ENCODE measurements at places on chromosomes 3 and 15.
A peak's percentile ranks its signal among the peaks of the same experiment; 100 is the strongest.

GRCh38 chr3:189225431-189225830 is 53.7 kb downstream of the TPRG1 start:
- DNase-seq, result no peak

GRCh38 chr15:38035701-38036100 is 101.3 kb downstream of the TMCO5A start:
- DNase-seq, result no peak

DNA sequence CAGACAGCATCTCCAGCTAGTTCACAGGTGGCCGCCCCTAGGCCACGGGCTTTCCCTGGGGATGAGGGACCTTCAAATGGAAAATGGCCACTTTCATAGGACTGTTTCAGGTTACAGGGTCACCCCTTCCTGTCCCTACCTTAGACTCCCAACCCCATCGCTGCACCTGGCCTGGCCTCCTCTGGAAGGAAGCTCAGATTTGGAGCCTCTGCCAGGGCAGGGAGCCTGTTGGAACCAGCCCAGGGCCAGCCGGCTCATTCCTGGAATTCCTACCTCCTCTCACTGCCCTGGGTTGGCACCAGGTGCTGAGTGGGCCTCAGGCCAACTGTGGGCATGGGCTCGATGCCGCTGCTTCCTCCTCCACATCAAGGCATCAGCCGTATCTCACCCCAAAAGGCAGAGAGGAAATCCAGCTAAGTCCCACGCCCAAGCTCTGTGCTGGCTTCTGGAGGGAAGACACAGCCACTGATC is 42.2 kb downstream of the KLHL25 start:
- no peak for DNase-seq

GRCh38 chr3:51389423-51390183 is 1.5 kb upstream of the RBM15B start:
- DNase-seq, result peak; percentile 50

DNA sequence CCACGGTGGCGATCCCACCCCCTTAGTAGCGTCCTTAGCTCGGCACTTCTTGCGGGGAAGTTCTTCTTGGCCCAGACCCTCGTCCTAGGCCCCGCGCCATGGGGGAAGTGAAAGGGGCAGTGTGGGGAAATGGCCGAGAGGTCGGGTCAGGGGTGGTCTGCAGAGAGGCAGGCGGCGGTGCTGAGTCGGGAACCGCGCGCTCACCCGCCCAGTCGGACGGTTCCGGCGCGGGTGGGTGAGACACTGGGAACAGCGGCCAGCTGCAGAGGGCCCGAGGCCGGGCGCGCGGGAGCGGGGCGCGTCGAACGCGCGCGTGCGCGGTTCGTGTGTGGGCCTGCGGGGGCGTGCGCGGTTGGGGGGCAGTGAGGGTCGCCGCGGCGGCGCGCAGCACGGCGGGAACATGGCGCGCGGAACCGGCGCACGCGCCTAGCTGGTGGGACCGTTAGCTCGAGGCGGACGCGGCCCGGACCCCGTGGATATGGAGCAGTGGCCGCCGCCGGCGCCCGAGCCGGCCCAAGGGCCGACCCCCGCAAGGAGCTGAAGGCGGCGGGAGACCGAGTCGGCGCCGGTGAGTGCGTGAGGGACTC is 246.9 kb downstream of the GOLGA6L6 start:
- DNase-seq, result no peak

DNA sequence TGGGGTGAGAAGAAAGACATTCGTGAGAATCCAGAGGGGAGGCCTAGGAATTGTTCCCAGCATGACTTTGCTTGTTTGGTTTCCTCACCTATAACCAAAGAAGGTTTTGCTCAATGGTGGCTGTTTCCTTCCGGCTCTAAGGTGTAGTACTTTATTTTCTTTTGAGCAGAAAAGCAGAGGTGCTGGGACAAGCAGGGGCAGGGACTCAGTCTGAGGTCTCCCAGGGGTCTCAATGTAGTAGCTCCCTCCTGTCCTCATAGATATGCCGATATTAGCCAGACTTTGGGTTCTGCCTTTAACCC is 41.6 kb downstream of the ZBTB38 start:
- DNase-seq, result no peak

DNA sequence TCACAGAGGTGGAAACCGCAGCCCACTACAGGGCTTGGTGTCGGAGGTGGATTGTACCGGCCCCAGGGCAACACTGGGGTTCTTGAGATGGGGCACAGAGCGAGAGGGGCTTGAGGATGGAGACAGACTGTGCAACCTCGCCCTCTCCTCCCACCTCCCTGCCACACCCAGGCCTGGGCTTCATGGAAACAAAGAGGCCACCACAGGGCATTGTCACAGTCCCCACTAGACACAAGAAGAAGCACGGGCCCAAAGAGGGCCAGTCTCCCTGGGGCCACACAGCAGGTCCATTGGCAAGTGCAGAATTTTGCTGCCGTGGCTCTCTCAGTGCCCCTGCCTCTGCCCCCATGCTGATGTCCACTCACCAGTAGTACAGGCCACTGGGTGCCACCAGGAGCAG is 4.1 kb upstream of the CALML4 start:
- DNase-seq, result no peak

GRCh38 chr3:90055666-90056065 is 948.2 kb downstream of the EPHA3 start:
- DNase-seq, result peak; percentile 10

GRCh38 chr15:92670621-92671020 is 15.0 kb upstream of the FAM174B start:
- no peak for DNase-seq

- DNase-seq, result no peak
Observed at GRCh38 chr3:9007928-9008327, 44.7 kb upstream of the RAD18 start.

DNA sequence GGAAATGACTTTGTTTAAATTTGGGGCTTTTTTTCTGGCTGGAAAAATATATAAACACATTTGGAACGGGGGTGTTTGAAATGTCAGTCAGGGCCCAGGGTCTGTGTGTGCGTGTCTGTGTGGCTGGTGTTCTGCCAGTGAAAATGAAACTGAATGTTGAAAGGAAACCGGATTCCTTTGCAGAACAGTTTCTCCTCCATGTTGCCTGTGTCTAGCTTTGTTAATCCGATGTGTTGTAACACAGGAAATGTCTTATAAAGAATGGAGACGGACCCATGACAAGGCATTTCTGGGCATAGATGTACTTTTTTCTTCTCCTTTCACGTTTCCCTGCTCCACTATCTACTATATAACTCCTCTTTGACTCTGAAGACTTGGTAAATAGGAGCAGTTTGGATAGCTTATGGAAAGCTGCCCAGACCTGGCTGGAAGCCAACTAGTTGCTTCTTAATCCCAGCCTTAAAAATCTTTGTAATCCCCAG is 2.8 kb downstream of the SQOR start:
- peak; percentile 98 for DNase-seq

DNA sequence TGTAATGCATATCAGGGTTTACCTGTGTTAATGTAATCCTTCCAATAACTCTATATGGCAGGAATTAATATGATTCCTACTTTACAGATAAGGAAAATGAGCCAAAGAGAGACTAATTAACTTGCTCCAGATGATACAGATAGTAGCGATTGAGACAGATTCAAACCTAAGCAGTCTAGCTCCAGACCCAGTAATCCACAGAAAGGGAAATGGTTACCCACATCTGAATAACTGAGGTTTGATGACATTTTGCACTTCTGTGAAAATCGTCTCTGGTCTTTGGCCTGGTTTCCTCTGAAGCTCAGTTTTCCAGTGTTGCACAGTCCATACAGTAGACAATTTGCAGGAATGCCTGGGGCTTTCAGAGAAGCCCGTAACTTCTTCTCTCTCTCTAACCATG is 177.1 kb upstream of the UMPS start:
- no peak for DNase-seq

GRCh38 chr15:66138892-66139590 is 114.5 kb downstream of the MEGF11 start:
- no peak for DNase-seq

DNA sequence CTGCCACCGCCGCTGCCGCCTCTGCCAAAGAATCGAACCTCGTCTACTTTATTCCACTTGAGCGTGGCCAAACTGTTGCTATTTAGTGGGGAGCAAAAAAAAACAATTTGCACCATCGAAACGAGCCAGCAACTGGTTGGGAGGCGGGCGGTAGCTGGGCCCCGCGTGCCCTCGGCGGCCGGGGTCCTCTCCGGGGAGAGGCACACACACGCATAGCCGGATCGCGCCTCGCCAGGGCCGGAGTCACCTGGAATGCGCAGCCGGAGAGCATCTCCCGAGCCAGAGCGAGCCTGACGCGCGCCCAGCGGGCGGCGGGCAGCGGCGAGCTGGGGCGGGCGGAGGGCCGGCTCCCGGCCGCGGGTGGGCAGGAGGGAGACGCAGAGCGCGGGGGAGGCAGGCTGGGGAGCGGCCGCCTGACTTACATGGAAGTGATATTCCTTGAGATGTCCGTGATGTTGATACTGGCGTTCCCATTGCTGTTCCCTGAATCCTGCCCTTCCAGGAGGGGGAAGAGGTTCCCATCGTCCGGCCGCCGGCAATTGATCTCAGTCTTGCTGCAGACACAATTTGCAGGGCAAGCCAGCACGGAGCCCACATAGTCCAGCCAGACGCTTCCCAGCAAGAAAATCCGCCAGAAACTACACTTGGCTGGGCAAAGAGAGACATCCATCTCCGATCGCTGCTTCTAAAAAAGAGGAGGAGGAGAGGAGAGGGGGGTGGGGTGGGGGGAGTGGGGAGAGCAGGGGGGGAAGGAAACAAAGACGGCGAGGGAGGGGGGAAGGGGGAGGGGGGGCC is 858 bp downstream of the NTRK3 start:
- DNase-seq, result peak; percentile 20

GRCh38 chr3:13574083-13574797 is 25.3 kb downstream of the FBLN2 start:
- no peak for DNase-seq

- no peak for DNase-seq
Observed at GRCh38 chr3:152828075-152828840, 6.7 kb upstream of the P2RY1 start.

- peak; percentile 0 for DNase-seq
Observed at GRCh38 chr3:28109829-28110228, 131.6 kb upstream of the CMC1 start.
